Osteoblast (primary cell): ENCODE measurements at places on chromosomes 4 and X.

GRCh38 chr4:144174401-144175067 lies 34.0 kb upstream of the GYPA start:
- H3K27ac ChIP-seq, result no peak overlapping the region
- H3K27me3 ChIP-seq, result peaks cover 2% of the 10 kb centered on the region
- no peaks in the 10 kb centered on the region for H3K36me3 ChIP-seq
- peaks cover 5% of the 10 kb centered on the region for H3K4me1 ChIP-seq
- peak; percentile 19 for DNase-seq

- H3K36me3 ChIP-seq, result no peaks in the 10 kb centered on the region
- H3K4me1 ChIP-seq, result peaks cover 4% of the 10 kb centered on the region
- H3K27ac ChIP-seq, result no peak overlapping the region
- H3K27me3 ChIP-seq, result no peaks in the 10 kb centered on the region
- no peak overlapping the region for H3K4me3 ChIP-seq
Measured at GRCh38 chr4:150890246-150890645, 124.8 kb downstream of the LRBA start.

DNA sequence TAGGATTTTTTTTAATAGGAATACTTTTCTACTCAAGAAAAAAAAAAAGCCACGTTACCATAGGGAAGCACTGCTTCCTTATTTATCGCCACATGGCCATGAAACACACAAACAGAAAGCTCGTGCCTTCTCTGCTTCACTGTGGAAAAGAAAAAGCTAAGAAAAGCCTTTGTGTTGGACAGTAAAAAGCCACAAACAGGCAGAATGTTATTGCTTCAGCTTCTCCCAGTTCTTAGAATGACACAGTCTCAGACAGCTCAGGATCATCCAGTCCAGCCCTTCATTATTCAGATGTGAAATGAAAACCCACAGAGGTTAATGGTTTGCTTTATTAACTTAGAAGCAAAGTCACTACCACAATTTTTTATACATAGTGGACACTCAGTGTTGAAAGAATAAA lies 181.6 kb upstream of the NOCT start:
- no peaks in the 10 kb centered on the region for H3K4me1 ChIP-seq
- no peak overlapping the region for H3K4me3 ChIP-seq
- peaks cover 8% of the 10 kb centered on the region for H3K27me3 ChIP-seq
- no peak for DNase-seq
- H3K36me3 ChIP-seq, result no peaks in the 10 kb centered on the region
- H3K27ac ChIP-seq, result no peak overlapping the region

DNA sequence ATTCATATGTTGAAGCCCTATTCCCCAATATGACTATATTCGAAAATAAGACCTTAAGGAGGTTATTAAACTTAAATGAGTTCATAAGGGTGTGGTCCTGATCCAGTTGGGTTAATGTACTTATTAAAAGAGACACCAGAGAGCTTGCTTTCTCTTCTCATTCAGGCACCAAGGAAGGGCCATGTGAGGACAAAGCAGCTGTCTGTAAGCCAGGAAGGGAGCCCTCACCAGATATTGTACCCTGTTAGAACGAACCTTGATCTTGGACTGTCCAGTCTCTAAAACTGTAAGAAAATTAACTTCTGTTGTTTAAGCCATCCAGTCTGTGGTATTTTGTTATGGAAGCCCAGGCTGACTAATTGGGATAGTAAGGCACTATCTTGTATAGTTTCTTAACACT lies 9.1 kb upstream of the YTHDC1 start:
- DNase-seq, result no peak
- H3K27ac ChIP-seq, result no peak overlapping the region
- no peaks in the 10 kb centered on the region for H3K36me3 ChIP-seq
- no peak overlapping the region for H3K4me3 ChIP-seq
- H3K27me3 ChIP-seq, result no peaks in the 10 kb centered on the region

DNA sequence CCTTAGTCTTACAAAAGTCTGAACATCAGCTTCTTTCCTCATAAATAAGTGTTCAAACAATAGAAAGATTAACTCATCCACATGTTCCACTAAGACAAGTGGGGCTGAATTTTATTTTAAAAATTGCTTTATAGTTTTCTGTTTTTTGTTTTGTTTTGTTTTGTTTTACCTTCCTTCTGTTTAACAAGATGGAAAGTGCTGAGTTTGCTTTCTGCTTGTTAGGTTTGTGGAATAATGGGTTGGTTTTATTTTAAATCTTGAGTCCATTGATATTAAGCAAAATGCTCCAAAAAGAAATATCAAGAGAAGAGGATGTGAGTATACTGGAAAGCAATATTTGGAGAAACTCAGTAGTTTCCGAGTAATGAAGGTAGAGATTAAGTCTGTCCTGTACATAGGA lies 458.7 kb downstream of the FAT4 start:
- H3K27ac ChIP-seq, result no peak overlapping the region
- no peak overlapping the region for H3K4me3 ChIP-seq
- peaks cover 2% of the 10 kb centered on the region for H3K27me3 ChIP-seq
- no peaks in the 10 kb centered on the region for H3K36me3 ChIP-seq
- no peaks in the 10 kb centered on the region for H3K4me1 ChIP-seq

- no peaks in the 10 kb centered on the region for H3K36me3 ChIP-seq
- no peak overlapping the region for H3K27ac ChIP-seq
- peaks cover 28% of the 10 kb centered on the region for H3K4me1 ChIP-seq
- no peak overlapping the region for H3K4me3 ChIP-seq
- no peaks in the 10 kb centered on the region for H3K27me3 ChIP-seq
- DNase-seq, result no peak
Measured at GRCh38 chrX:68650491-68650890, 3.0 kb downstream of the STARD8 start.

- peak overlapping the region; percentile 67 for H3K4me3 ChIP-seq
- H3K36me3 ChIP-seq, result no peaks in the 10 kb centered on the region
- DNase-seq, result peak; percentile 87
- peaks cover 11% of the 10 kb centered on the region for H3K27me3 ChIP-seq
- no peaks in the 10 kb centered on the region for H3K4me1 ChIP-seq
Measured at GRCh38 chrX:131792789-131793462, 230.2 kb upstream of the STK26 start.

DNA sequence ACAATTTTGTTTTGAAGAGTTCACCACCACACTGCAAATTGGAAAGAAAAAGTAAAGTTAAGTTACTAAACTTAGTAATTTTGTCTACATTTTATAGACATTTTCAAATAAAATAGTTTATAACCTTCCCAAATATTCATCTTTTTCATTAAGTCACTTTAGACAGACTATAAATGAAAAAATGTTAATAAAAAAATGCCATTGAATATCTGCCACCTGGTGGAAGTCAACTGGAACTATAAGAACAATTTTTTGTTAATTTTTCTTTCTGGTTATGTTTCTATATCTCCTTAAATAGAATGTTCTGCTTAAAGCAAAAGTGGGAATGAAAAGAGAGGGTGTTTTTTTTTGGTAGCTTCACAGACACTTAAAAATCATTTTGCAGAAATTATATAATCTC lies 534.4 kb upstream of the PCDH10 start:
- no peaks in the 10 kb centered on the region for H3K4me1 ChIP-seq
- H3K36me3 ChIP-seq, result no peaks in the 10 kb centered on the region
- H3K27me3 ChIP-seq, result no peaks in the 10 kb centered on the region
- H3K4me3 ChIP-seq, result no peak overlapping the region
- no peak for DNase-seq
- H3K27ac ChIP-seq, result no peak overlapping the region

DNA sequence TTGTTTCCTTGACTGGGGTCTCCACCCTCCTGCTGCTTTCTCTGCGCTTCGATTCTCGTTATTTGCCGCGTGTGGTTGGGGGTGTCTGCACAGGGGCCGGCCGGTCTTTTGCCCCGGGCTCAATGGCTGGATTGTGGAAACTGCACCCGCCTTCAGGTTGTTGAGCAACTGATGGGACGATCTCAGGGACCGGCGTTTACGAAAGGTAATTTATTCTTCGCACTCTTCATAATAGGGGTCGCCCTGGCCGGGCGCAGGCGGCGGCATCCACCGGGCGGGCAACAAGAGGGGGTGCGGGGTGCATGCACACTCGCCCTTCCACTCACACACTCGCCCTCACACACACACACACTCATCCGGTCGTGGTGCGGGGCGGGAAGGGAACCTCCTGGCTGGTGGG lies 1.4 kb downstream of the ADGRL3 start:
- H3K27me3 ChIP-seq, result peaks cover 23% of the 10 kb centered on the region
- H3K36me3 ChIP-seq, result no peaks in the 10 kb centered on the region
- peak; percentile 70 for DNase-seq
- H3K4me3 ChIP-seq, result peak overlapping the region; percentile 37

- H3K36me3 ChIP-seq, result no peaks in the 10 kb centered on the region
- peaks cover 14% of the 10 kb centered on the region for H3K27me3 ChIP-seq
- H3K4me1 ChIP-seq, result no peaks in the 10 kb centered on the region
- peak; percentile 53 for DNase-seq
- no peak overlapping the region for H3K27ac ChIP-seq
Measured at GRCh38 chrX:2789569-2789968, 37.7 kb downstream of the XG start.

DNA sequence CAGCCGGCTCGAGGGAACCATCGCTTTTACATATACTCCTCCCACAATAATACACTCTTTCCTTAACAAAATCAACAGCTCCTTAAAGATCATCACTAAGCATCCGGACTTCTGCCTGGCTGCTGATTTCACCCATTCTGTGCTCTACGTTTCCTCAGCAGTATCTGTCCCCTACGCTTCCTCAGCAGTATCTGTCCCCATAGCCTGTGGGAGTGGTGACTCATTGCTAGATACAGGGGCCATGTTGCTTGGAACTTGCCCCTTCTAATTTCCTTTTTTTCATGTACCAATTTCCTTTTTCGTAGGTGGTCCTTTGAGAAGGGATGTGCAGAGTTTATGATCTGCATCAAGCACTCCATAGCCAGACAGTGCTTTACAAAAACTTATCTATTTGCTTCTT lies 18.6 kb downstream of the MAP3K15 start:
- no peak for DNase-seq
- no peaks in the 10 kb centered on the region for H3K27me3 ChIP-seq
- no peak overlapping the region for H3K27ac ChIP-seq
- H3K36me3 ChIP-seq, result no peaks in the 10 kb centered on the region

DNA sequence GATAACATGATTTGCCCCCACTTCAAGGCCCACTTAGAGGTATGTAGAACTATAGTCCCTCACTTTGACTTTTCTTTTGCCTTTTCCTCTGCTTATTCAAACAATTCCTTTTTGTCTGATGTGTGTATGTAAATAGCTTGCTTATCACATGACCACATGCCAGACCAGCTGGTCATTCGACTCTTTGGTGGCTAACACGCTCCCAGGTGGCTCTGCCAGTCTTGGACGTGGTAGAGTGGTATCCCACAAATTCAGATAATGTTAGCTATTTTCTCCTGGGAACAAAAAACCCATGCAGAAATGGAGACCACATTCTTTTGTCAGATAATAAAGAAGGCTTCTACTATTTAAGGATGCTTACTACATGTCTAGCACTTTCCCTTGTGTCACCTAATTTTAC lies 47.9 kb downstream of the ARHGAP24 start:
- H3K36me3 ChIP-seq, result no peaks in the 10 kb centered on the region
- no peak overlapping the region for H3K27ac ChIP-seq
- H3K4me3 ChIP-seq, result no peak overlapping the region
- no peaks in the 10 kb centered on the region for H3K4me1 ChIP-seq

GRCh38 chr4:151689211-151689991 lies 71.4 kb downstream of the GATB start:
- H3K27ac ChIP-seq, result no peak overlapping the region
- H3K36me3 ChIP-seq, result no peaks in the 10 kb centered on the region
- H3K4me1 ChIP-seq, result peaks cover 46% of the 10 kb centered on the region
- no peak for DNase-seq
- H3K27me3 ChIP-seq, result no peaks in the 10 kb centered on the region

- no peaks in the 10 kb centered on the region for H3K36me3 ChIP-seq
- H3K27me3 ChIP-seq, result no peaks in the 10 kb centered on the region
- no peak for DNase-seq
Measured at GRCh38 chrX:152819266-152819665, 11.3 kb downstream of the CETN2 start.

DNA sequence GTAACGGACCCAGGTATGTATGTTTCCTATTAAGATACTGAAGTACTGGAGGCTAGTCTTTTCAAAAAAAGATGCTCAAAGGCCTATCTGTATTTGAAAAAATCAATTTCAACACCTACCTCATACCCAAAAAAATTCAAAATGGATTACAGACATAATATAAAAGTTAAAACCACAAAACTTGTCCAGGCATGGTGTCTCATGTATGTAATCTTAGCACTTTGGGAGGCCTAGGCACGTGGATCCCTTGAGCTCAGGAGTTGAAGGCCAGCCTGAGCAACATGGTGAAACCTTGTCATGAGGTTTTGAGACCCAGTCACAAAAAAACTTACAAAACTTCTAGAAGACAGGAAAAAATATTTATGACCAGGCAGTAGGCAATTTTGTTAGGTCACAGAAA lies 16.7 kb downstream of the RBMX start:
- DNase-seq, result no peak
- peaks cover 26% of the 10 kb centered on the region for H3K36me3 ChIP-seq
- H3K27me3 ChIP-seq, result no peaks in the 10 kb centered on the region
- no peaks in the 10 kb centered on the region for H3K4me1 ChIP-seq
- H3K4me3 ChIP-seq, result no peak overlapping the region

GRCh38 chr4:132297346-132297745 lies 851.7 kb upstream of the PCDH10 start:
- no peak for DNase-seq
- H3K36me3 ChIP-seq, result no peaks in the 10 kb centered on the region
- H3K27me3 ChIP-seq, result no peaks in the 10 kb centered on the region

- H3K36me3 ChIP-seq, result no peaks in the 10 kb centered on the region
- H3K27ac ChIP-seq, result no peak overlapping the region
- no peak for DNase-seq
- H3K27me3 ChIP-seq, result peaks cover 6% of the 10 kb centered on the region
- no peak overlapping the region for H3K4me3 ChIP-seq
Measured at GRCh38 chr4:38620527-38621027, 43.4 kb upstream of the KLF3 start.

GRCh38 chr4:168993714-168994510 lies 16.1 kb downstream of the CBR4 start:
- peak overlapping the region; percentile 72 for H3K27ac ChIP-seq
- H3K4me1 ChIP-seq, result peaks cover 22% of the 10 kb centered on the region
- H3K4me3 ChIP-seq, result no peak overlapping the region
- peak; percentile 45 for DNase-seq

- H3K4me3 ChIP-seq, result no peak overlapping the region
- H3K27ac ChIP-seq, result no peak overlapping the region
- no peaks in the 10 kb centered on the region for H3K4me1 ChIP-seq
- no peaks in the 10 kb centered on the region for H3K36me3 ChIP-seq
Measured at GRCh38 chr4:149645790-149646189, 169.9 kb downstream of the IQCM start.

DNA sequence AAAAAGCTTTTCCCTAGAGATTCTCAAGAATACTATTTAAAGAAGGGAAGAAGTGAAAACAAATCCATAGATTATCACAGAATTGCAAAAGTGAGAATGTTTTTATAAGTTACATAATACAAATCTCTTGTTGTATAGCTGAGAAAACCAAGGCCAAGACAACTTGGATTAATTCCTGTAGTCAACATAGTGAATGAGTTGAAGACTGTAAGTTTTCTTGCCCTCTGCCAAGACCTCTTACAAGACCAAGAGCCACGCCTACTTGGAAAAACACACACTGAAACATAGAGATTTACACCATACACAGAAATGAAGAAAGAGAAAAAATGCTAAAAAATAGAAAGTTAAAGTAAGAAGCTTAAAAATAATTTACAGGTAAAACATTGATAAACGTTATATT lies 2024.0 kb downstream of the PCDH7 start:
- DNase-seq, result no peak
- H3K27ac ChIP-seq, result no peak overlapping the region
- no peaks in the 10 kb centered on the region for H3K27me3 ChIP-seq
- no peaks in the 10 kb centered on the region for H3K4me1 ChIP-seq

GRCh38 chr4:77047037-77047436 lies 28.8 kb downstream of the CCNI start:
- H3K27me3 ChIP-seq, result no peaks in the 10 kb centered on the region
- peak; percentile 39 for DNase-seq
- H3K4me3 ChIP-seq, result no peak overlapping the region
- H3K27ac ChIP-seq, result no peak overlapping the region
- H3K4me1 ChIP-seq, result peaks cover 15% of the 10 kb centered on the region
- H3K36me3 ChIP-seq, result peaks cover 45% of the 10 kb centered on the region
